ENCODE measurements at places on chromosomes 6 and 20. TPM values are rescaled to one million over a fixed set of nuclear protein-coding genes. Genes with fewer than 3 reads are reported as not detected.

CLVS2 gene
- 0.16 TPM for total RNA-seq

ASXL1 gene
- total RNA-seq: 161 TPM

DLL1 gene
- total RNA-seq: 5.5 TPM

WFDC6 gene
- total RNA-seq: 83.3 TPM

TBX18 gene
- 4.6 TPM for total RNA-seq

UBD gene
- not detected for total RNA-seq

CST4 gene
- total RNA-seq: not detected

FERMT1 gene
- 5.7 TPM for total RNA-seq

TRIM10 gene
- not detected for total RNA-seq

SRMS gene
- 0.19 TPM for total RNA-seq

CRISP3 gene
- 0.12 TPM for total RNA-seq

PRDM1 gene
- 3.5 TPM for total RNA-seq

BPIFB4 gene
- total RNA-seq: 1.2 TPM

ZNF311 gene
- 3.5 TPM for total RNA-seq

SNX5 gene
- total RNA-seq: 110 TPM

CTAGE9 gene
- 3.7 TPM for total RNA-seq

WFDC2 gene
- total RNA-seq: 32.0 TPM

SLC22A2 gene
- total RNA-seq: 0.24 TPM

ESF1 gene
- total RNA-seq: 20.2 TPM

HLA-DRB5 gene
- total RNA-seq: 0.39 TPM

PDE10A gene
- 15.5 TPM for total RNA-seq

MEI4 gene
- total RNA-seq: 6.3 TPM

KCNK15 gene
- total RNA-seq: 23.4 TPM

NMBR gene
- 2.2 TPM for total RNA-seq

MAN1A1 gene
- total RNA-seq: 21.1 TPM

MPC1 gene
- 22.5 TPM for total RNA-seq

MCHR2 gene
- total RNA-seq: 0.31 TPM

HTR1E gene
- total RNA-seq: 0.39 TPM

TMEM151B gene
- total RNA-seq: 2.8 TPM

SIGLEC1 gene
- total RNA-seq: 9.4 TPM

SIRPG gene
- 1.1 TPM for total RNA-seq

NRN1 gene
- 1.3 TPM for total RNA-seq

APOM gene
- 9.8 TPM for total RNA-seq

EBF4 gene
- 14.2 TPM for total RNA-seq

ZSCAN23 gene
- 8.3 TPM for total RNA-seq

SMLR1 gene
- 0.94 TPM for total RNA-seq

RSPO3 gene
- 1.5 TPM for total RNA-seq

RAET1L gene
- not detected for total RNA-seq

NRSN1 gene
- total RNA-seq: not detected

BPIFB1 gene
- total RNA-seq: 1.6 TPM

FAM83C gene
- 0.43 TPM for total RNA-seq

MUC22 gene
- total RNA-seq: 0.87 TPM

SYCP2L gene
- 8.7 TPM for total RNA-seq

PTPRT gene
- total RNA-seq: 2.3 TPM

MLN gene
- total RNA-seq: not detected

OR2H1 gene
- total RNA-seq: 16.9 TPM

DNAH8 gene
- total RNA-seq: 17.2 TPM
